CMK (cell line): ENCODE measurements at places on chromosomes 11 and 22.

- no peak for DNase-seq
Observed at GRCh38 chr11:67572747-67573419, 10.7 kb upstream of the GSTP1 start.

DNA sequence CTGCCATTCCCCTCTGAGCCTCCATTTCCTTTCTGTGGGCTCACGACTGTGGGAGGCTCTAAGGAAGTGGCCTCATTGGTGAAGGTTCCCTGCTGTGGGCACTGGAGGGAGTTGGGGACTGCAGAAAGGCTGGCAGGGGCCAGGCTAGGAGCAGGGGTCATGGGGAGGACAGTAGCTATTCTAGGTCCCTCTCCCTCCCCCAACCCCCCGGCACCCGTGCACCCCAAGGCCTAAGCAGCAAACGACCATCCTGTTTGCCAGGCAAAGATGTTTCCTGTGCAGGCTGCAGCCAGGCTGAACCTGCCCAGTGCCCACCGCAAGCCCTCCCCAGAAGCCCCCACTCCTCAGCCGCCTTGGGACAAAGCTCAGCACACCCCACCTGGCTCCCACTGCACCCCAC is 189.4 kb downstream of the MN1 start:
- peak; percentile 34 for DNase-seq

DNA sequence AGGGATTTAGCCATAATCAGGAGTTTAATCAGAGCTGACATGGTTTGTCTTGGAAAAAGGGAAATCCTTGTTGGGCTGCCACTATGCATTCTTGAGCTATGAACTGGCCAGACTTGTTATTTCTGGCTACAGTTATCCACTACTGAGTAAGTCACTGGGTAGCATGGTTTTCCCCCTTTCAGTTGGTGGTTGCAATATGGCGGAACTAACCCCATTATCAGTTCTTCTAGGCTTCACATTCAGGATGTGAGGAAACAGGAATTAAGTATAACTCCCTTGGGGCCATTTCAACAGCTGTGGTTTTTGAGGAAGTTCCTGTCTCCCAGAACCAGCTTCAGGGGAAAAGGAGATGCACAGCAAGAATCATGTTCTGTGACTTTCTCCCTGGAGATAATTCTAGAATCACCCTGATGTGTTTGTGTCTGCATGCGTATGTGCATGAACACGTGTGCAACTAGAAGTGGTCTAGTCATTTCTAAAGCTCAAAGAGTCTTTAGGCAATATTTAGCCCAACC is 103.0 kb upstream of the CD44 start:
- no peak for DNase-seq

DNA sequence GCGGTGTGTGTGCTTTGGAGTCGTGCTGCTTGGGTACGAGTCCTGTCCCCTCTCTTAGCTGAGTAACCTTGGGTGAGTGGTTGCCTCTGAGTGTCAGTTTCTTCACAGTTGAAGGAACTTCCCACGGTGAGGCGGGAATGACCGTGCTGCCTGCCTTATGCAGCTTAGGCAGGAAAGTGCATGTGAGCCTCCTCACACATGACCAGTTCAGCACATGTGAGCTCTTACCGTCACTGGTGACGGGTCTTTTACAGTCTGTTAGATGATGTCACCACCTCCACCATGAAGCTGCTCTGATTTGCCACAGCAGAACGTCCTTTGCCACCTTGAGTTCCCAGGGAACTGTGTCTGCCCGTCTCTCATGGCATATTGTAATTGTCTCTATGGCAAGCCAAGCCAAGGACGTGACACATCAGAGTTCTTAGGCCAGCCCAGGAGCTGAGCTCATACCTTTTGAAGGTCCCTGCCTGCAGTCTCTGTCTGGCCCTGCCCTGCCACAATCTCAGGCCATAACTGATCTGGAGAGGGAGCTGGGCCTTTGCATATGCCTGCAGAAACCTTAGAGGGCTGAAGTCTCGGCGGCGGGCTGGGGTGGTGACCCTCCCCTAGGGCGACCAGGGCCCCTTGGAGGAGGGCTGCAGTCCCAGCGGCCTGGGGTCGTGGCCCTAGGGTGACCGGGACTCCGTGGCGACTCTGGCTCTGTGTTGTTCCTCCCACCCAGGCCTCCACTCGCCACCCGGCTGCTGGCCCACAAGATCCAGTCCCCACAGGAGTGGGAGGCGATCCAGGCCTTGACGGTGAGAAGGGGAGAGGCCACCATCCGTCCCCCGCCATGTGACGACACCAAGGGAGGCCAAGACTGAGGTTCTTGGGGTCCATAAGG is 7.8 kb downstream of the GGA1 start:
- DNase-seq = no peak

DNA sequence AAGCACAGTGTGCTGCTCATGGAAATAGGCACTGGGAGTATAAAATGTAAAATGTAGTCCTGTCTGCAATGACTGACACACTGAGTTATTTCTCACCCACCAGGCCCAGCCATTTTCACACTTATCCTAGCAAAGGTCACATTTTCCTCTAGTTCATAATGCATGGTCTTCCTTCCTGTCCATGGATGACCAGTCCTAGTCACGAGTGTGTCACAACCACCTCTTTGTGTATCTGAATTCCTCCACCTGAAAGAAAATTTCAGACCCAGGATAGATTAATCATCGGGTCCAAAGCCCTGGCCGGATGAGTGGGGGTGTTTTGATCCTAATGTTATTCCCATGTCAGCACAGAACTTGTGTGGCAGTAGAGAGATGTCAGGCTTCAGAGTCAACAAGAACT is at the start of gene MRGPRX4:
MRGPRX4 (plus strand) TSS at position 172 of the 400 bp plus-strand sequence. CDS start 420 bp downstream, outside the sequence.
- no peak for DNase-seq

DNA sequence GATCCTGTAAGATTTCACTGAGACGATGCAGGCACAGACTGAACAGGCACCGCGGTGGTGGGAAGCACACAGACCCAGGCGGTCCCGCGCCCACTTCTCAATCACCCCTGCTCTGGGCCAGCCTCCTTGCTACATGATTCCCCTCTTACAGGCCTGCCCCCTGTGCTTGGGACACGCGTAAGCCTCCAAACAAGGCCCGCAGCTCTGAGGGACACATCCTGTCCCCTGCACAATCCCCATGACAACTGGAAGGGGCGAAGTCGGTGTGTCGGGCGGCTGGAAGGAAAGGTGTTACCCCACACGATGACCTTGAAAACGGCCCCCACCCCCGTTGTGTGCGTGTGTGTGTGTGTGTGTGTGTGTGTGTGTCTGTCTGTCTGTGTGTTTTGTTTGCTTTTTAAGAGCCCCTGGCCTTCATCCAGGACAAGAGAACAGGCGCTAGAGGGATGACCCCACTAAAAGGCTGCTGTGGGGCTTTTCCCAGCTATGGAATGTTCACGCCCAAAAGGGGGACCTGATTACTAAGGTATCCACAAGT is 13.1 kb downstream of the CELSR1 start:
- DNase-seq = no peak

GRCh38 chr22:50489363-50490243 is 2.9 kb downstream of the MIOX start:
- no peak for DNase-seq

- DNase-seq = no peak
Observed at GRCh38 chr11:35304900-35305460, 114.4 kb downstream of the SLC1A2 start.

- DNase-seq = no peak
Observed at GRCh38 chr22:22683668-22684361, 39.4 kb downstream of the GGTLC2 start.

- no peak for DNase-seq
Observed at GRCh38 chr11:69643646-69644045, 2.7 kb downstream of the CCND1 start.

DNA sequence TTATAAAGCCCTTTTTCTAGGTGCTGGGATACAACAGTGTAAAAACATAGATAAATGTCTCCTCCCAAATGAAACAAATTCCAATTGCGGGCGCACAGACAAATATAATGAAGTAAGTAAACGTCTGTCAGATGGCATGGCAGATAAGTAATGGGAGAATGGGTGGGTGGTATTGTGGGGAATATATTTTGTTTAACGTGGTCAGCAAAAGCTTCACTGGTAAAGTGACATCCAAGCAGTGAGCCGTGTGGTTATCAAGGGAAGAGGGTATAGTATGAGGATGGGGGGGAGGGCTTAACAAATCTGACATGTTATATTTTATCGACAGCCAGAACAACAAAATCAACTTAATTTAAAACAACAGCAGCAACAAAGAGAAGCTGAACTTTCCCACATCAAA is 1.2 kb downstream of the SVIP start:
- no peak for DNase-seq

- no peak for DNase-seq
Observed at GRCh38 chr11:67996051-67996450, 7.8 kb downstream of the UNC93B1 start.

DNA sequence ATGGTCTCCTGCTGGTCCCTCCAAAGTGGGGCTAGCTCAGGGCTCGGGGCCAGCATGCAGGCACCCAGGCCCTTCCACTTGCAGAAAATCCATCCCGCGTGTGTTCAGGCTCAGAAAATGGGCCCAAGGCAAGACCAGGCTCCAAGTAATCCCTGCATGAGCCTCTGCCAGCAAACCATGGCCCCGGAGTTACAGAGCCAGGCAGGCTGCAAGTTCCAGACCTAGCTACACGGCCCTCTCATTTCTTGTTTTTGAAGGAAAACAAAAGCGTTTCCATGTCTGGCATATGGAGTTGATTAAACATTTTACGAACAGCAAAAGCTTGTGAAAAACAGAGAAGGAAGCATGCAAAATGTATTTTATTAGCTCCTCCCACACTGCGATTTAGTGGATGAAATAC is 29.7 kb downstream of the KIAA0930 start:
- DNase-seq = no peak

- no peak for DNase-seq
Observed at GRCh38 chr22:38830026-38830844, 13.6 kb downstream of the NPTXR start.

- no peak for DNase-seq
Observed at GRCh38 chr11:67542971-67543370, 19.7 kb upstream of the CABP2 start.

DNA sequence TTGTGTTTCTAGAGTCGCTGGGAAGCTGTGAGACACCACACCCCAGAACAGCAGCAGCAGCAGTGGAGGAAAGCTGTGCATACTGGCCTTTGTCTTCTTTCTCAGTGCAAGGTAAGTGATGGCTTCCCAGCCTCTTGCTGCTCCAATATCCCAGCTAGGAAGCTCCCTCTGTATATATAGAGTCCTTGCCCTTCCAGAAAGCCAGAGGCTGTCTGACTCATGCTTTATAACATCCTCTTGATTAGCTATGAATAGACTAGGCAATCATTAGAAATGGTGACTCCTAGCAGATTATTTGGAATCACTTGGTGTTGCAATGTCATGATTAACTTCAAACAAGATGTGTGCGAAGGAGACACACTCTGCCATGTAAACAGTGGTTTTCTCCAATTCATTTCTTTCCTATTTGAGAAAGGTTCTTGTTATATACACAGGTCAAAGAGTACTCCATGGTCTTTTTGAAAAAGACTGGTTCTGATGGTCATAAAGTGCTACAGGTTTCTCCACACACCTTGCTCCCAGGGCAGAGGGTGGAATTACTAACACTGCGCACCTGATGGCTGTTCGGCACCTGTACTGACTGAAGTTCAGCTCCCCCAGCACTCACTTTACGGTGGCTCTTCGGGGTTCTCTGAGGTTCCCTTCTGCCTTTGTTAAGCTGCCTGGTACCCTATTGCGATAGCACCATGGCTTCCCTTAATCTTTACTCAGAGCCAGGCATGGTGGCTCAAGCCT is at the start of gene MMP1:
MMP1 (minus strand) TSS at position 149 of the 735 bp plus-strand sequence; CDS start at position 81, 68 bp downstream.
- DNase-seq = no peak

- no peak for DNase-seq
Observed at GRCh38 chr11:119749006-119749565, 20.1 kb upstream of the NECTIN1 start.

DNA sequence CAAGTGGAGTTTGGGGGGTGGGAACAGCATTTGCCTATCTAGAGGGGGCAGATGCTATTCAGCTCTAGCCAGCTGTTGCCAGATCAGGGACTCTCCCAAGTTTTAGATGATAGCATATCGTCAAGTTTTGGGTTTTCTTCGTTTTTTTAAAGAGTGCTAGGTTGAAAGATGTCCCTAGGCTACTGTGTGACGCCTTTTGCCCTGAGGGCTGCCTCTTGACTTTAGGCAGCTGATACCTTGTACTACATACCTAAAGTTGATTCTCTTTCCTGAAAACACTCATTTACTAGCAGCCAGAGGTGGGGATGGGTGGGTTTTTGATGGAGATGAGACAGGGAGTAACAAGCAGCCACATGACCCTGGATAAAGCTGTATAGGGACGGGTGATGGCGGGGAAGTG is 87.1 kb downstream of the ABTB2 start:
- DNase-seq = no peak

- DNase-seq = no peak
Observed at GRCh38 chr22:30755759-30756124, 61.1 kb downstream of the OSBP2 start.

DNA sequence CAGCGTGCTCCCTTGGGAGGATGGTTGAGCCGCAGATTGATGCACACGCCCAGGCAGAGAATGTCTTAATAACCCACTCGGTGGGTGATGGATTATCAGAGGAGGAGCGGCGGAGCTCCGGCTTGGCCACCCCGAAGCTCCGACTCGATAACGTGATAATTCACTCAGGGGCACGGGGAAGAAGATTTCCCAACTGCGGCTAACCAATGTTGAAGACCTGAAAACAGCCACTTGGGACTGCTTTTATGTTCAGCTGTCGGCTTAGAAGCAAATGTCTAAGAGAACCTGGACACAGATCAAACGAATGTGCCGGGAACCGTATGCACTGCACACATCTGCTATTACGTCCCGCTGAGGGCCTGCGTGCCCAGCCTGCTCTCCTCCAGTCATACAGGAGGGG is 206.8 kb upstream of the CADM1 start:
- DNase-seq = no peak

DNA sequence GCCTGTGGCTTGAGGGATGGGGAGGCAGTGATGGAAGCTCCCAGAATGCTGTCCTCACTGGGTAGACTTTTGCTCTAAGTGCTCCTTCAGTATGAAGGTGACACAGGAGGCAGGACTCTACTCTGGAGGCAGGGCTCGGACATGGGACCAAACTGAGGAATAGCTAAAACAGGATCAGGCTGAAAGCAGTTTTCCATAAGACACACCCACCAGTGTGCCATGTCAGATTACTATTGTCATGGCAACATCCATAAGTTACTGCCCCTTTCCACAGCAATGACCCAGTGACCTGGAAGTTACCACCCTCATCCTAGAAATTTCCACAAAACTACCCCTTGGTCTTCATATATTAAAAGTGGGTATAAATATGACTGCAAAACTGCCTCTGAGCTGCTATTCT is 43.6 kb upstream of the GALNT18 start:
- no peak for DNase-seq

DNA sequence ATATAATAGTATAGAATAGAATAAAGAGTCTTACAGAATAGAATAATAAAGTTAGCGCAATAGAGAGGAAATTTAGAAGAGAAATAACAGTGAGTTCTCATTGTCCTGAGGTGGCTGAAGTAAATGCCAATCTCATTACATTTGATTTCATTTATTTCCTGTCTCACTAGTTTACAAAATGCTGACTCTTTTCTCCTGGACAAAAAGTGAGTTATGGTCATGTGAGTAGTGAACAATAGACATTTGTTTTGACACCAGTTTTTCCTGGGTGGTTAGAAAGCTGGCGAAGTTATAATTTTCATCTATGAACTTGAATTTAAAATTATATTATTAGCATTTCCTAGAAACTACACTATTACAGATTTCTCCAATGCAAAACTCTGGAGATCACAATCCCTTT is 143.7 kb downstream of the TYR start:
- no peak for DNase-seq

GRCh38 chr11:95507794-95508193 is 276.8 kb upstream of the SESN3 start:
- DNase-seq = no peak

GRCh38 chr11:12853652-12854296 is 155.3 kb upstream of the RASSF10 start:
- DNase-seq = no peak
